ENCODE measurements at places on chromosomes 4 and X.
A peak's percentile ranks its signal among the peaks of the same experiment; 100 is the strongest.

DNA sequence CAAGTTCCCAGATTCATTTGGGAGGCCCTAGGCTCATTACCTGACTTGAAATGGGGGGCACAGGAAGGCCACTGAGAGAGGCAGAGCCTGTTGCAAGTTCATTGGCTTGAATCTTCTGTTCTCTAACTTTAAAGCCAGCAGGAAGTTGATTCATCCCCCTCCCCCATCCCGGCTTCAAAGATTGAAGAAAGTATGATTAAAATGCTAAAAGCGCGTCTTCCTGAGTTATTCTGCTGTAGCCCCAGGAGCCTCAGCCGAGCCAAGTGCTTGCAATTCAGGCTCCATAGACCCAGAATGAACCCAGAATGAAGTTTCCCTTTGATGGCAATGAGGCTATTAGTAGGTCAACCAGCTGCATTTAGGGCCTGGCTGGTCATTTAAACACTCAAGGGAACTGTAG lies 14.7 kb downstream of the CHST7 start:
- DNase-seq: no peak

GRCh38 chr4:168859888-168860694 lies 150.0 kb downstream of the CBR4 start:
- DNase-seq: no peak

DNA sequence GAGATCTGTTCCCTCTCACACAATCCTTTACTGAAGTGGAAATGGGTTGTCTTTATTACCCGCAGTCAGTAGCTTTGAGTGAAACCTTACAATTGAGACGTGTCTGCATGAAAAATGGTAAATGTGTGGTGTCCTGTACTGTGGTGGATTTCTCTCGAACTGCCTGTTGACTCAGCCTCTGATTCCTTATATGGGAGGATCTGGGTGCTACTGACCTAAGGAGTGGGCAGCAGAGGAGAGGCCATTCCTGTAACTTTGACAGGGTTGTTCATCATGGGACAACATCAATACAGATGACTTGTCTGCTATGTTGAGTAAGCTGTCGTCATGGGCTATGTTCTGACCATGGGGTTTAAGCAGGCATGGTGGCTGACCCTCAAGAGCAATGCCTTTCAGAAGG lies 159.6 kb upstream of the WDR1 start:
- no peak for DNase-seq

DNA sequence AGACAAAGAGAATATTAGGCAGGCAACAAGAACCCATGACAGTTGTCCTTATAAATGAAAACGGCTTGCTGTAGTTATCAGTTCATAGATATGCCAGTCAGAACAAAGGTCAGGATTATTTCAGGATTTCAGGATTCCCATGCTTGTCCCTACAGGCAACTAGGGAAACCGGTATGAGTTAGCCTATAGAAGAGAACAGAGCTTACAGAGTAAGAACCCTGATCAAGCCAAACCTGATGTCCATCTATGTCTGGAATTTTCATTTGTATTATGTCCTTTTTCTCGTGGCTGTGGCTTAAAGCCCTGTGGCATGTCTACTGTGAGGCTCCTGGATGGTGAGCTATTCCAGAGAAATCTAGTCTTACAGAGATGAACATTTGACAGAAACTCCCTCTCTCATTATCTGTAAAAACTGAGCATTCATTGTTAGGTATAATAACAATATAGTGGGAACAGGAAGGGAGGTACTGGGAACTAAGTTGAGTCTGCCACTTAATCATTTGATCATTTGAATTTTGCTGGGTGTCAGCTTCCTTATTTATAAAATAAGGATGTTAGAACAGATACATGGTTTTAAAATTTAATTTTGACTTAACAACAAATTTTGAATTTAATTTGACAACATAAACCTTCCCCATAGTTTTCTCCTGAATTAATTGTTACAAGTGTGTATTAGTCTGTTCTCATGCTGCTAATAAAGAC lies 129.5 kb upstream of the KLF3 start:
- DNase-seq: no peak

- DNase-seq: no peak
Measured at GRCh38 chr4:118904418-118904817, 15.8 kb downstream of the SYNPO2 start.

- no peak for DNase-seq
Measured at GRCh38 chr4:123235431-123235830, 161.2 kb upstream of the SPRY1 start.

DNA sequence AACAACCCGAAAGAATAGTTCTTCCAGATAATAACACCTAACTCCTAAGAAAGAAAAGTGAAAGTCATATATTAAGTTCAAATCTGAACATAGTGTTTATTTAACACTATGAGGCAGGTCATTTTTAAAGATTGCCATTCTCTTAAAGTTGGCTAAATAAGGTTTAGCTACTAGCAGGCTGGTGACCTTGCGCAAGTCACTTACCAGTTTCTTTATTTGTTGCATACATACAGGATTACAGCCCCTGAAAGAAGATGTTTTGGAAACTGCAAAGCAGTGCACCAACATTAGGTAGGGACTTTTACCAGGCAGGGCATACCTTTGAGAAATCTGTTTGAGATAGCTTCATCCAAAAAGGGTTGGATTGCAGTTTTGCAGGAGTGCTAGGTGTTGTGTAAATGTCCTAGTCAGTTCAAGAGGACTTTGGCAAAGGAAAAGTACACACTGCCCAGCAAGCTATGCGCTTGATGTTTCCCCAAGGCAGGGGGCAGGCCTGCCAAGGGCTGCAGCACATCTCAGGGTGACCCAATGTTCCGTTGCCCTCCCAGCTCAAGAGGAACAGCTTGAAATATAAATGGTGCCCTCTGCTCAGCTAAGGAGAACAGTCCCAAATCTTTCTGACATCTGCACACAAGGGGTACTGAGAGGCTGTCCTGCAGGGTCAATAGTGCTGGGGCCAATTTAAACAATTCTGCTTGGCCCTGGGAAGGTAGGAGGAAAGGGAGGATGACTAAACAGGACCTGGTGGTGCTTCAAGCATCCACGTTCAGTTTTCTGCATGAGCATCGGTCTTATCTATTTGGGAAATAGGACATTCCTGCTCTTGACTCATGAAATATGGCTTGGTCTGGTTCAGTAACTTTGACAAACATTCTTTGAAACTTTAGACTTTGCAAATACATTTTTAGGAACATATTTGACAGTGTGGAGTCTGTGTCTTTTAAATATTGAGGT lies 130.8 kb downstream of the COL4A6 start:
- no peak for DNase-seq

DNA sequence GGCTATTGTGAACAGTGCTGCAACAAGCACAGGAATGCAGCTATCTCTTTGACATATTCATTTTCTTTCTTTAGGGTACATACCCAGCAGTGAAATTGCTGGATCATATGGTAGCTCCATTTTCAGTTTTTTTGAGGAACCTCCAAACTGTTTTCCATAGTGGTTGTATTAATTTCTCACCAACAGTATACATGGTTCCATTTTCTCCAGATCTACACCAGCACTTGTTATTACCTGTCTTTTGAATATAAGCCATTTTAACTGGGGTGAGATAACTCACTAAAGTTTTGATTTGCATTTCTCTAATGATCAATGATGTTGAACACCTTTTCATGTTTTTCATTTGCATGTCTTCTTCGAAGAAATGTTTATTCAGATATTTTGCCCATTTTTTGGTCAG lies 241.1 kb upstream of the AGTR2 start:
- DNase-seq: no peak

GRCh38 chrX:67734111-67734753 lies 190.4 kb downstream of the AR start:
- no peak for DNase-seq

DNA sequence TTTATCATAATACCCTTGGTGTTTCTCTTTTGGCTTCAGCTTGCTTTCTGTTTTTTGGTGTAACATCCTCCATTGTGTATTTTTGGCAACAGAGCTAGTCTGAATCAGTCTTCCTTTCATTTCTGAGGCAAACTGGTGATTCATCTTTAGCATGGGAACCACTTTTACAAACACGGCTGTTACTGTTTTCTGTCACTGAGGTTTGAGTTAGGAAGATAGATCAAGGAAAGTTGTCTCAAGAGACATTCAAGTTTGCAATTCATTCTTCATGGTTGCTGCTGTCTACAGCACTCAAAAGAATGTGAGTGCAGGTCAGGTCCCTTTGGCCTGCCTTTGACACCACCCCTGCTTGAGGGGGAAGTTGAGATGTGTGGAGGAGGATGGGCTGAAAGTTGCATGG lies 36.3 kb downstream of the IL21 start:
- no peak for DNase-seq

GRCh38 chrX:36568946-36569345 lies 439.2 kb upstream of the FAM47C start:
- DNase-seq: no peak

DNA sequence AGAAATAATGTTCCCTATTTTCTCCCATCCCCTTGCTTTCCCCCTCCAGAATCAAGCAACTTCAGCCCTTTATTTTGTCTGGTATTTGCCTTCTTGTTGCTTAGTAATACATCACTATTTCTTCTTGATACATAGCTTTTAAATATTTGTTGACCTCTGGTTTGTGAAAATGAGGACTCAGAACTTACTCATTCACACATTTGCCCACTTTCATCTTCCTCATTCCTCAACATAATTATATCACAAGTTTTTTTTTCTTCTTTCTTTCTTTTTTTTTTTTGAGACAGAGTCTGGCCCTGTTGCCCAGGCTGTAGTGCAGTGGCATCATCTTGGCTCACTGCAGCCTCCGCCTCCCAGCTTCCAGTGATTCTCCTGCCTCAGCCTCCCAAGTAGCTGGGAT lies 28.9 kb upstream of the NDUFC1 start:
- no peak for DNase-seq

DNA sequence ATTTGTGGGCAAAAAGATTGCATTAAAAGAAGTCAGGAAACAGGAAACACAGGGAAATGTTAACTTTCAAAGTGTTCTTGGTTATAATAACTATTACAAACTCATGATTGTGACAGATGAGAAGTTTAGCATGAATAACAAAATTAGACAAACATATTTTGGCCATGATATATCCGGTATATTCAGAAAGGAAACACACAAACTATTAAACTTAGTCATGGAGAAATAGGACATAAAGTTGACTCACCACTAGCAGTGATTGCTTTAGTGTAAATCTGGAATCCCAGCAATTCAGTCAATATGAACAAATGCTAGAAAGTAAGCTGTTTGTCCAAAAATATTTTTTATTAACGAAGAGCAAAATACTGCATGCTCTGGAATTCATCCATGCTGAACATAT lies 1299.9 kb downstream of the C4orf33 start:
- DNase-seq: no peak

DNA sequence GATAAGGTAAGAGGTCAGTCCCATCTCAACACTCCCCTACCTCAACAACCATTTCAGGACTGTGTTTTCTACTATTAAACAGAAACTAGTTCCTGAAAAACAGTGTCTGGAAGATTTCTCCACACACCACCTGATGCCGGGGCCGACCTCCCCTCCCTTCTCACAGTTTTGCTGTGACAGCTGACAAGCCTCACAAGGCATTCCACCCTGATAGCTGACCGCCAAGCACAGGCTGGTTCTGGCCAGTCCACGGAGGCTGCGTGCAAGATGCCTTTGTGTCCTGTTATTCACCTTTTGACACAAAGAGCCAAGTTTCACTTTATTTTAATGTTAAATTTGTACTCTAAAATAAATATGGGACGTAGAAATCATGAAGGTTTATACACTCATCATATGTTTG lies 758.6 kb downstream of the PDHA2 start:
- DNase-seq: no peak

DNA sequence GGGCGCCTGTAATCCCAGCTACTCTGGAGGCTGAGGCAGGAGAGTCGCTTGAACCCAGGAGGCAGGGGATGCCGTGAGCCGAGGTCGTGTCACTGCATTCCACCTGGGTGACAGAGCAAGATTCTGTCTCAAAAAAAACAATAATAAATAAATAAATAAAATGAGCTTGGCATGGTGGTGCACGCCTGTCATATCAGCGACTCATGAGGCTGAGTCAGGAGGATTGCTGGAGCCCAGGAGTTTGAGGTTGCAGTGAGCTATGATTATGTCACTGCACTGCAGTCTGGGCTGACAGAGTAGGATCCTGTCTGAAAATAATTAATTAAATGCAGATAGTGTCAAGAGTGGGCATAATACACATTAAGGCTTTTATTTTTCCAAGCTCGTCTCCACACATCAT lies 77.5 kb downstream of the DHRSX start:
- DNase-seq: no peak

GRCh38 chrX:153981771-153982533 lies 9.4 kb downstream of the TMEM187 start:
- no peak for DNase-seq

- DNase-seq: no peak
Measured at GRCh38 chr4:10758906-10759305, 74.3 kb upstream of the CLNK start.

DNA sequence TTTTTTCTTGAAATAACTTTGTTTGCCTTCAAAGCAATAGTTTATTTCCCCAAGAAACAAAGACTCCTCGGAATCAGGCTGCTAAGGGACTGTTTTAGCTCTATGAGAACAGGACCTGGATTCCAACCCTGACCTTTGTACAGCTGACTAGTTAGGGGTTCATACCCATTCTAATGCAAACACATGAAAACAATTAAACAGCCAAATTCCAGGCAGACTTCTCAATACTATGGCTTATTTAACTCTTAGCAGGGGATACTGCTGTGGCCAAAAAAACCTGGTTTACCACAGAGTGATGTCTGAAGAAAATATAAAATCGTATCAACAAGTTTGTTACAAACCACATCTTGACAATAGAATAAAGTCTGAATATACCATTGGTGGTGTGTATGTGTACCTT lies 129.6 kb upstream of the INTU start:
- no peak for DNase-seq

- DNase-seq: no peak
Measured at GRCh38 chr4:80393970-80394250, 58.4 kb downstream of the CFAP299 start.

- DNase-seq: no peak
Measured at GRCh38 chr4:6024313-6024960, 6.2 kb upstream of the C4orf50 start.

GRCh38 chrX:71182871-71183270 lies 38.2 kb downstream of the NLGN3 start:
- no peak for DNase-seq

DNA sequence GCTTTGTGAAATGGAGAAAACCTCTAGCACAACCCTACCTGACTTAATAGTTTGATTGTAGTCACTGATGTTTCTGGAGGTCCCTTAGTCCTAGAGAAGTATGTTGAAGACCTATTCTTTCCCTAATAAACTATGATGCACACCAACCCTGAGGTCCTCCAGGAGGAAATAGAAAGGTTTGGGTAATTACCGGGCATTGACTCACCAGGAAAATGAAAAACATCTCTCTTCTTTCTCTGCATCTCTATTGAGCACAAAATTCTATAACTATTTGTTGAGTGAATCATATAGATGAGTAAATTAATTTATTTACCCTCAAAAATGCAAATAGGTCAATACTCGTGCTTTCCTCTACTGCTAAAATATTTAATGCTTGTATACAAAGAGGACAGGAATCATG lies 582.4 kb upstream of the FAM241A start:
- DNase-seq: no peak

GRCh38 chrX:131783555-131784308 lies 239.4 kb upstream of the STK26 start:
- DNase-seq: peak; percentile 80

Data from stimulated activated CD4-positive, alpha-beta T cell treated with anti-CD3 and anti-CD28 coated beads, Interleukin-1b, Interleukin-23, amount 100 ng/mL, for 4 hours (primary cell).